ENCODE measurements at places on chromosomes 3 and 15.

GRCh38 chr15:65204931-65205660 is 6.2 kb downstream of the CILP start:
- H3K4me1 ChIP-seq = no peaks in the 10 kb centered on the region
- DNase-seq = no peak
- no peak overlapping the region for H3K4me3 ChIP-seq
- H3K36me3 ChIP-seq = no peaks in the 10 kb centered on the region
- H3K27ac ChIP-seq = no peak overlapping the region

GRCh38 chr3:113153499-113154107 is 57.8 kb upstream of the BOC start:
- no peak for DNase-seq
- H3K36me3 ChIP-seq = no peaks in the 10 kb centered on the region
- H3K27ac ChIP-seq = peak overlapping the region; percentile 82

GRCh38 chr3:54337846-54338245 is 215.5 kb downstream of the CACNA2D3 start:
- no peaks in the 10 kb centered on the region for H3K27me3 ChIP-seq
- H3K4me3 ChIP-seq = no peak overlapping the region
- H3K4me1 ChIP-seq = peaks cover under 1% of the 10 kb centered on the region
- no peak for DNase-seq
- H3K27ac ChIP-seq = no peak overlapping the region

DNA sequence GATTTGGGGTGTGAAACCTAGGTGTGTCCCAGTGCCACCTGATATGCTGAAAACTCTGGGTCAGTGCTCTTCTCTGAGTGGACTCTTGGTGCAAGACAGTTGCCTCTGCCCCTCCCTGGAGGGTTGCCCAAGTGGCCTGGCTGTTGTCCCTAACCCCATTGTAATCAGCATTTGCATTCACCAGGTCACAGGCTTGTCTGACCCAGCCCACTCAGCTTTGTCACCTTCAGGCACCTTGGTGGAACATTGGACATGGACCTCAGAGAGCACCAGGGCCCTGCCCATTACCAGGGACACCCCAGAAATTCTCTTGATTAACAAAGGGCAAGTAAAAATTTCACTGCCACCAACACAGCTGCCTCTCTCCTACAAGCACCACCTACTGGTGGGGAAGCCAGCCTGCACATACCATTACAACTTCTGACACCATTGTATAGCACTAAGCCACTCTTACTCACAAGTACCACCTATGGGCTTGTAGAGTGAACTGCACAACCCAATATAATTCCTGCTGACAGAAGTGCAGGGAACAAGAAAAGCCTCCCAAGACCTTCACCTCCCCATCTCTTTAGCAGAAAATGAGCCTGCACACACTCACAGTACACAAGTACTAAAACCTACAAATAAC is 324.6 kb downstream of the EPHA6 start:
- peak; percentile 27 for DNase-seq
- no peaks in the 10 kb centered on the region for H3K27me3 ChIP-seq
- no peaks in the 10 kb centered on the region for H3K4me1 ChIP-seq
- H3K27ac ChIP-seq = no peak overlapping the region

DNA sequence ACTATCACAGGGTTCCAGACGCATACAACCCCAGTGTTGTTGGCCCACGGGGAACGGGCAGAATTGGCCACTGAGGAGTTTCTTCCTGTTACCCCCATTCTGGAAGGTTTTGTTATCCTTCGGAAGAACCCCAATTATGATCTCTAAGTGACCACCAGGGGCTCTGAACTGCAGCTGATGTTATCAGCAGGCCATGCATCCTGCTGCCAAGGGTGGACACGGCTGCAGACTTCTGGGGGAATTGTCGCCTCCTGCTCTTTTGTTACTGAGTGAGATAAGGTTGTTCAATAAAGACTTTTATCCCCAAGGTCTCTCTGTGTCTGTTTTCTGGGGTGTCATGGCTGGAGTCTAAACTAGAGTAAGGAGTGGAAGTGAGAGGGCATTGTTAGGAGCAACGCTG is 5.7 kb upstream of the EIF4G1 start:
- no peak for DNase-seq
- no peaks in the 10 kb centered on the region for H3K27me3 ChIP-seq
- H3K4me3 ChIP-seq = no peak overlapping the region
- no peak overlapping the region for H3K27ac ChIP-seq

DNA sequence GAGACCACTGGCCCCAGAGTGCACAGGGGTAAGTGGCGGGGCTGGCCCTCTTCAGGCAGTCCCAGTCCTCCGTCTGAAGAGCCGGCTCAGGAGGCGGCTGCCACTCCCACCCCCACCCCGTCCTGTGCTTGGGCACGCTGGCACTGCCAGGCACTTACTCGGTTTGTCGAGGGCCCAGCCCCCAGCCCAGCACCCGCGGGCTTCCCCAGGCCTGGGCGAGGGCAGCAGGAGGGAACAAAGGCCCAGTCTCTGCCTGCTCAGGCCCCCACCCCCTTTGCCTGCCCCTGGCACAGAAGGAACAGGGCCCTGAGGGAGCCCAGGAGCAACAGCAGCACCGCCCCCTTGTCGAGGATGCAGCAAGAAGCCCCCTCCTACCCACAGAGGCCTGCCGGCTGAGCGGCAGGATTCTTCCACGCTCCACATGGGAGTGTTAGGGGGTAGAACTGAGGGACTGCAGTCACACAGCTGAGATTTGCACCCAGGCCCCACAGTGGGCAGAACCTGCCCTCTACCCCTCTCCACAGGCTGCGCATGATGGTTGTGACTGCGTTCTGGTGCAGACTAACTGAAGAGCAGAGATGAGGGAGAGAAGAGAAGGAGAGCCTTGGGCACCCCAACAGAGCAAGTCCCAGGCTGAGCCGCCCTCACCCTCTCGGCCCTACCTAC is 8.9 kb downstream of the DUSP7 start:
- no peak for DNase-seq
- H3K4me1 ChIP-seq = peaks cover 12% of the 10 kb centered on the region
- H3K27me3 ChIP-seq = no peaks in the 10 kb centered on the region
- no peak overlapping the region for H3K4me3 ChIP-seq
- no peak overlapping the region for H3K27ac ChIP-seq

DNA sequence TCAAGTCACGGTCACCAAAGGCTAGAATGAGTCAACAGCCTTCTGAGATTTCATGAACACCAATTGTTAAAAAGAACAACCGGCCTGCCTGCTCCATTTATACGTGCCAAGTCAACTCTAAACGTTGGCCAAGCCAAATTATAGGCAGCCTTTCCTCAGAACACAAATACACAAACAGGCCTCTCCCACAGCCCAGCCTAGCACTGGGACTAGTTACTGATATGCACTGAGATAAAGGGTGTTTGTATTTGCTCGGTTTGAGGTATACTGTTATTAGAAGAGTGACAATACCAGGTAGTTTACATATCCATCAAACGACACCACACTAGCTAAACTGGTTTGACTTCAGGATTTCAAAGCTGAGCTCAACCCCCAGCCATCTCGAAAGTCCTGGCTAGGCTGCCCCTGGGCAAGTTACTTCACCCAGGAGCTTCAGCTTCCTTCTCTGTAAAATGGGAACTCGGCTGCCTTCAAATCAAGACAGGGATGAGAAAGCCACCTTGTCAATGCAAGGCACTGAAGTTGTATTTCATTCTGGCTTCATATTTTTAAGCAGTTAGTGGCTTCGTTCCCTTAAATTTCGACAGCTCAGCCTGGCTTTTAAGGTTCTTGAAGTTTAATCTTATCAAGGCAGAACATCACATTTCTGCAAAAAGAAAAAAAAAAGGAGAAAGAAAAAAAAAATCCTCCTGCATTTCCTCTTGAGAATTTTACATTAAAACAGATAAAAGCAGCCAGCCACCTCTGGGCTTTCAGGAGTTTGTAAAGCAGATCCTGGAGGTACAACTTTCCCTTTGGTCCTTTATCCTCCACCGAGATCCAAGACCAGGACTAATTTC is 4.0 kb downstream of the TLE3 start:
- peaks cover 65% of the 10 kb centered on the region for H3K4me1 ChIP-seq
- no peak for DNase-seq
- peak overlapping the region; percentile 93 for H3K27ac ChIP-seq
- H3K36me3 ChIP-seq = peaks cover 15% of the 10 kb centered on the region
- peak overlapping the region; percentile 67 for H3K4me3 ChIP-seq
- peaks cover 19% of the 10 kb centered on the region for H3K27me3 ChIP-seq

DNA sequence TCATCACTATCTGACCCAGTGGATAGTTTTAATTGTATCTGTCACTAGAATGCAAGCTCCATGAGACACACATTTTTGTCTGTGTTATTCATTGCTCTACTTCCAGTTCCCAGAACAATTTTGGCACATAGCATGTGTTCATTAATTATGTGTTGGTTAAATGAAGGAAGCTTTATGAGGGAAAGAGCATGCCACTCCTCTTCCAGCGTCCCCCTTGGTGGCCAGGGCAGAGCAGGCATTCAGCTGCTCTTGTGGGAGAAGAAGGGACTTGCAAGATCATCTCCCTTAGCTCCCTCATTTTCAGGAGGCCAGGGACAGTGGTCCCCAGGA is 489 bp upstream of the GALNT15 start:
- no peak for DNase-seq
- no peaks in the 10 kb centered on the region for H3K36me3 ChIP-seq
- H3K4me3 ChIP-seq = no peak overlapping the region
- H3K27me3 ChIP-seq = peaks cover 9% of the 10 kb centered on the region

GRCh38 chr15:58864602-58865424 is 68.7 kb downstream of the SLTM start:
- no peak overlapping the region for H3K27ac ChIP-seq
- peak overlapping the region; percentile 61 for H3K4me3 ChIP-seq
- peaks cover 15% of the 10 kb centered on the region for H3K27me3 ChIP-seq
- peak; percentile 64 for DNase-seq

Data from WTC11 (cell line).